ENCODE measurements at places on chromosomes 13 and 19. TPM values are rescaled to one million over a fixed set of nuclear protein-coding genes. Genes with fewer than 3 reads are reported as not detected.

GRCh38 chr13:20714161-20714560, 10.7 kb downstream of the IL17D start:
- peaks cover 14% of the 10 kb centered on the region for H3K4me1 ChIP-seq
- H3K36me3 ChIP-seq = no peaks in the 10 kb centered on the region
- peak overlapping the region; percentile 43 for H3K27ac ChIP-seq
- H3K27me3 ChIP-seq = peaks cover 5% of the 10 kb centered on the region
- no peak overlapping the region for H3K4me3 ChIP-seq

GRCh38 chr13:78045916-78046315, 127.3 kb upstream of the EDNRB start:
- no peaks in the 10 kb centered on the region for H3K4me1 ChIP-seq
- no peak overlapping the region for H3K4me3 ChIP-seq
- no peak overlapping the region for H3K27ac ChIP-seq
- H3K36me3 ChIP-seq = no peaks in the 10 kb centered on the region
- no peaks in the 10 kb centered on the region for H3K27me3 ChIP-seq

DNA sequence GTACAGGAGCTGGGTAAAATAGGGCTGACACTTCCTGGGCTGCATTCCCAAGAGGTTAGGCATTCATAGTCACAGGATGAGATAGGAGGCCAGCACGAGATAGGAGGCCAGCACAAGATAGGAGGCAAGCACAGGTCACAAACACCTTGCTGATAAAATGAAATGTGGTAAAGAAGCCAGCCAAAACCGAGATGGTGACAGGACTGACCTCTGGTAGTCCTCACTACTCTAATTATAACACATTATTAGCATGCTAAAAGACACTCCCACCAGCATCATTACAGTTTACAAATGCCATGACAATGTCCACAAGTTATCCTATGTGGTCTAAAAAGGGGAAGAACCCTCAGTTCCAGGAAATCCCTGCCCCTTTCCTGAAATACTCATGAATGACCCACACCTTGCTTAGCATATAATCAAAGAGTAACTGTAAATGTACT, 20.9 kb upstream of the IGSF23 start:
- H3K36me3 ChIP-seq = no peaks in the 10 kb centered on the region
- H3K27me3 ChIP-seq = no peaks in the 10 kb centered on the region
- H3K4me3 ChIP-seq = no peak overlapping the region
- H3K4me1 ChIP-seq = peaks cover 10% of the 10 kb centered on the region
- no peak overlapping the region for H3K27ac ChIP-seq
- no peak for DNase-seq

Gene ADGRE3
- total RNA-seq = not detected

Gene STXBP2
- total RNA-seq = 168 TPM

DNA sequence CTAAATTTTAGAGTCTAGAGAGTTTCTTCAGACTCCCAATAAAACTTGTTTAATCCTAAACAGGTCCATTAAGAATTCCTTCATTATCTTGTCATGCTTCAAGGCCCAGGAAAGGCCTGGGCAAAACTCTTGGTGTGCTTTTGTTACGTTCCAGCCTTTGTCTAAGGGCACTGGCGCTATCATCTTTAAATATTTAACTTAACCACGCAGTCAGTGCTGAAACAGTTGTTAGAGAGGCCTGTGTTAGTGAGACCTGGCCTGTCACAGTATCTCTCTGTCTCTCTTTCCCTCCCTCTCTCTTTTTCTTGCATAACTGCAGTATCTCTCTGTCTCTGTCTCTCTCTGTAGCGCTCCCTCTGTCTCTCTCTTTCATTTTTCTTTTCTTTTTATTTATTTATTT, 8.2 kb upstream of the OR1M1 start:
- no peaks in the 10 kb centered on the region for H3K36me3 ChIP-seq
- peaks cover 6% of the 10 kb centered on the region for H3K4me1 ChIP-seq
- no peak overlapping the region for H3K27ac ChIP-seq
